ENCODE measurements at places on chromosomes 3 and 15.

DNA sequence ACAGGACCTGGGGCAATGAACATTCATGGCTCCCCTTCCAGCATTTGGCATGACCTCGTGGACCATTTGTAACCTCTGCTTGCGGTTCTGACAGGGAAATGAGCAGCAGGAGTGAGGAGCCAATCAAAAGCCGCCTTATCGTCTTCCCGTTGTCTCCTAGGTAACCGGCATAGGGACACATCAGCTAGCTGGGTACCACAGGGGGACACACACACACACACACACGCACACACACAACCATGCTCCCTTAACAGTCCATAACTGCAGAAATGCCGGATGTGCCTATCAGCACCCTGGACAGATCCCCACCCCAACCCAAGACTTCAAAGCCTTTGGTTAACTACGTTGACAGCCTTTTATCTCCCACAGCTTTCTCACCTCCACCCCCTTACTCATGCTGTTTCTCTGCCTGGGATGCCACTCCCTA is 53.4 kb upstream of the CCDC174 start:
- peak; percentile 16 for DNase-seq

DNA sequence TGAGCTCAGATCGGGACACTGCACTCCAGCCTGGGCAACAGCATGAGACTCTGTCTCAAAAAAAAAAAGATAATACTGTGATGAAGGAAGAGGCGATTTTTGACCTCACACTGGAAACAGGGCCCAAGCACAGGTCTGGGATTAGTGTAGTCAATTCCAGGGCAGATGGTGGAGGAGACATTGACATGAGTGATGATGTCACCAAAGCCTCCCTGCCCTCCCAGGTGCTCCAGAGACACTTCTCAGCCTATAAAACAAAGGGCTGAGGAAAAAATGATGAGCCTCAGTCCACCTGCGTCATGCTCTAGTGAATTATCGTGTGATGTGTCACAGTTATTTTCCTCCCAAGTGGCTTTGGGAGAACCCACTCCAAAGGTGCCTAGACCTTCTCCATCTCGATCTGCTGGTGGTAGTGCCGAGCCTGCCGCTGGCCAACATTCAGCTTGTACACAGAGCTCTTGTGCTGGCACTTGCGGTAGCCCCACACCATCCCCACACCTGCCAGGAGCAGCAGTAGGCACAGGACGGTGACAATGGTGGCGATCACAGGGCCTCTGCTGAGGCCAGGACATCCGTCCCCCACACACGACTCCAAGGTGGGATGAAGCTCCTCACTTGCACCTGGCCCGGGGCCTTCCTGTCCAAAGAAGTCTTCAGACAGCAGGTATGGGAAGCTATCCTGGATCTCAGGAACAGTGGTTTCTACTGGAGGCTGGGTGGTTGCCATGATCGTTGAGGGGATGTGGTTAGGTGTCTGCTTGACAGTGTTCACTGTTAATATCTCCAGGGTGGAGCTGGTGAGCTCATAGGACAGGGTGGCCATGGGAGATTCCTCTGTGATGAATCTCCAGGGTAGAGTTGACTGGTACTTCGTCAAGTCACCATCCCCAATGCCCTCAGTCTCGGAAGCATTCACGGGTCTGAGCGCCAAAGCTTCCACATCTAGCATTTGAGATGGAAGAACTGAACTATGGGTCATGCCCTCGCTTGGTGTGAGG is 38.8 kb downstream of the CRTAP start:
- no peak for DNase-seq

GRCh38 chr3:62597491-62597890 is 224.1 kb upstream of the FEZF2 start:
- DNase-seq: no peak

- no peak for DNase-seq
Observed at GRCh38 chr3:98977520-98977919, 76.0 kb upstream of the DCBLD2 start.

DNA sequence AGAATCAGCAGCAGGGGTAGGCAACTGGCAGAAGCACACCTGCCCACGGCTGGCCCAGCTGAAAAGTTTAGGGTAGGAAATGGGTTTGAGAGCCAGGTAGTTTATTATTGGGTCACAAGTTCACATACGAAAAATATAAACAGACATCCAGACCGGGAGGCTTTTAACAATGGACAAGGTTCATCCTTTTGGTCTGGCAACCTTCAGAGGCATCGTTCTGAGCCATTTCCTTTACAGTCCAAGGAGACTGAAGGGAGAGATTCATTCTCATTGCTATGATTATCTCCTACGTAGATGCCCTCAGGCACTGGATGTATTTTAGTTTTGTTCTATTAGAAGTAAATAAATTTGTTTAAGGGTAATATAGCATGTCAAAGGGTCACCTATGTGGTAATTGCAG is 248.0 kb upstream of the THBS1 start:
- DNase-seq: no peak

DNA sequence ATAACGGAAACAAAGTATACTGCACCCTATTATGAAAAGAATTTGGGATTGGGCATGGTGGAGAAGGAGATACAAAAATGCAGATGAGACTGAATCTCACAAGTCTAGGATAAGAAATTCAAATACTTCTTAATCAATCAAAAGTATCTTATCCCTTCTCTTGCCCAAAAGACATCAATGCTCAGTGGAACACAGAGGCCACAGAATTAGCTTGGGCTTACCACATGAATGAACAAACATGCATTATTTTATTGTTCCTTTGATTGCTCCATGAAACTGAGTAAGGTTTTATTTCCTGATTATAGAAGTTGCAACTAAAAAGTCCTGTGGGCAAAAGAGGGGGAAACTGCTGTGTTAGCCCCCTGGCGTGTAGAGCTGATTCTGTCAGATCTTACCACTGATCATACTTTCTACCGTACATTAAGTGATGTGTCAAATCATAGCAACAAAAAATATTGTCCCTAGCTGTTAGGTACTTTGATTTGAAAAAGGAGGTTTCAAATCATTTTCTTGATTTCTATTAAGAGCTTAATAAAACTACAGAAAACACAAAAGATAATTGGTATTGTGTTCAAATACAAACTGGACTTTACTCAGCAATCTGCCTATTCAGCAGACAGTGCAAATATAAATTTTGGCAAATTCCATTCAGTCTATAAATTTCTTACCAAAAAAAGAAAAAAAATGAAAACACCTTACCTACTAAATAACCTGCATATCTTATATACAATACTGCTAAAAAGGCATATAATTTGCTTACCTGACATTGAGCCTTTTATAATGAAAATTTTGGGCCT is 7.9 kb upstream of the GASK1A start:
- no peak for DNase-seq

DNA sequence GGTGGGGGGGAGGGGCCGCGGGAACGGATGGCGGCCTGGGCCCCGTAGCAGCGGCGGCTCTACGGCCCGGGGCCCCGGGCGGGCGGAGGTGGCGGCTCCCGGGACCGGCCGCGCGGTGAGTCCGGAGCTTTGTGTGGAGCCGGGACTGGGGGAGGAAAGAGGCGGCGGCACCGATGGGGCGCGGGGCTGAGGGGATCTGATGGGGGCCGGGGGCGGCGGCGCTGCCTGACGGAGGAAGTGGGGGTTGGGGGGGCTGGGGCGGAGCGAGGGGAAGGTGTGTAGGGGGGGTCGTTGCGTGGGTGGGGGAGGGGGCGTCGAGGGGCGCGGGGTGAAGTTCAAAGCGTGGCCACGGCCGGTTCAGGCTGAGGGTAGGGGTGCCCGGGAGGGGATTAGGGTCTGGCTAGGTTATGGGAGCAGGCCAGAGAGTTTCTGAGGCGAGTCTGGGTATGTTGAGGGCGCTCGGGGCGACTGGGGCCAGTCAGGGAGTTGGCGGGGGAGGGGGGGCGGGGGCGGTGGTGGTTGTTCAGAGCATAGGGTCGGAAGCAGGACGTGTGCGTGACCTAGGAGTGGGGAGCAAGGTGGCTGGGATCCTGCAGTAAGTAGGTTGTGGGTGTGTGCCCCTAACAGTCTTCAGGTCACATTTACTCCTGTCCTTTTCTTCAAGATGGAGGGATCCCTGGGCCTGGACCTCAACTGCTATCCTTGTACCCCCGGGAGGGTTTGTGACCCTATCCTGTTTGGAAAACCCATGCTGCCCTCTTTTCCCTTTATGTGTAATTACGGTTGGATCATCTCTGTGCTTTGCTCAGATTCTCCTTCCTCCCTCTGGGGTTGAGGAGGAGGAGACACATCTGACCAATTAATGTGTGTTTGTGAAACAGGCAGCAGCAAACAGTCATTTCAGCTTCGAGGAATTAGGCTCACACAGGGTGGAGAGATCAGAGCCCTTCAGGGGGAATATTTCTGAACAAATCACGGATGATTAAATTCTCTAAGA is 644 bp downstream of the ZNF609 start:
- DNase-seq: peak; percentile 62

- DNase-seq: no peak
Observed at GRCh38 chr3:64918989-64919388, 231.2 kb upstream of the ADAMTS9 start.

GRCh38 chr3:15310491-15311370 is 21.7 kb downstream of the SH3BP5 start:
- DNase-seq: peak; percentile 88

GRCh38 chr3:185852635-185853034 is 27.8 kb upstream of the IGF2BP2 start:
- DNase-seq: no peak

DNA sequence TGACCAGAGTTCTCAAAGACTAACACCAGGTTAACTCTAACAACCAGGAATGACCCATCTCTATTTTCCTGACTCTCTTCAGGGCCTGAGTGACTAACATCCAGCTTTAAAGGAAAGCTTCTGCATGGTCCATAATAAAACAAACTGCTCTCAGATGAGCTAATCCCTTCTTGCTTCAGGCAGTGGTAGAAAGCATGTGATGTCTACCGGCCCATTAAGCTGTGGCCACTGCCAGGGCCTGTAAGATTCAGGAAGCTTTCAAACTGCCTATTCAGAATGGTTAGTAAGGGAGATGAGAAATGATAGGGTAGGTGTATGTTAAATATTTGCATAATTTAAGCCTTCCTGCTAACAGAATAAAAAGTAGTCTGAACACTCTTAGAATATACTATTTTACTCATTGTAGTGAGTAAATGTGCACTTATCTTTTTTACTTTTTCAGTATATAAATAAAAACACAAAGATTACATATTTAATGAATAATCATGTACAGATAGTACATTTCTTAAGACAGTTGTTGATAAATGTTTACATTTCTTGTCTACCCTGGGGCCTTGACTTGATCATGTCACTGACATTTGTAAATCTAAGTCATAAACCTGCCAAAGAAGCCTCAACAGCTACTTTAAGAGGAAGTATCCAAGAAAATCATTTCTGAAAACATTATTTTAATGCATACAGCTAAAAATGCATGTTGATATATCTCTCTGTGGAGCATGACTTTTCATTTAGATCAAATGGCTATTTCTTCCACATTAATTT is 222.0 kb downstream of the MCTP2 start:
- DNase-seq: no peak

DNA sequence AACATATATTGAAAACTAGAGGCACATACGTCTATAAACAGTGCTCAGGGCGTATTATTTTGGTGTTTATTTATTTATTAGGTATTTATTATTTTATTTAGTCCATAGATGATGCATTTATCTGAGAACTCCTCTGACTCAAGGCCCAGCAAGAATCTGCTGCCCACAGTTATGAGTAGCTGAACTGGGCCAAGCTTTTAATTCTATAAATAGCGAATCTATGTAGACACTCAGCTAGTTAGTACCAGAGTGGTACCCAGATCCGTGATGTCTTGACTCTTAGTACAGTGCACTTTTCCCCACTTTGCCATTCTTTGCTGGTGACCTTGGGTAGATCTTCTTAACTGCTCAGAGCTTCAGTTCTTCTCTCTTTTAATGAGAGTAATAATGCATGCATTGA is 370.4 kb upstream of the TPRG1 start:
- DNase-seq: no peak

GRCh38 chr15:57634290-57634689 is 42.6 kb downstream of the MYZAP start:
- DNase-seq: no peak
